ENCODE measurements at places on chromosomes 1 and 21. TPM values are rescaled to one million over a fixed set of nuclear protein-coding genes. Genes with fewer than 3 reads are reported as not detected.

Gene C1orf94
- not detected for total RNA-seq

Gene HUNK
- not detected for total RNA-seq

Gene PPM1J
- total RNA-seq: not detected

Gene NHLH2
- not detected for total RNA-seq

Gene FAM167B
- 0.80 TPM for total RNA-seq

Gene TESK2
- total RNA-seq: 5.1 TPM

Gene HMCN1
- total RNA-seq: 0.02 TPM

Gene PROX1
- not detected for total RNA-seq

Gene MYOG
- not detected for total RNA-seq

Gene LYPD8
- total RNA-seq: not detected

DNA sequence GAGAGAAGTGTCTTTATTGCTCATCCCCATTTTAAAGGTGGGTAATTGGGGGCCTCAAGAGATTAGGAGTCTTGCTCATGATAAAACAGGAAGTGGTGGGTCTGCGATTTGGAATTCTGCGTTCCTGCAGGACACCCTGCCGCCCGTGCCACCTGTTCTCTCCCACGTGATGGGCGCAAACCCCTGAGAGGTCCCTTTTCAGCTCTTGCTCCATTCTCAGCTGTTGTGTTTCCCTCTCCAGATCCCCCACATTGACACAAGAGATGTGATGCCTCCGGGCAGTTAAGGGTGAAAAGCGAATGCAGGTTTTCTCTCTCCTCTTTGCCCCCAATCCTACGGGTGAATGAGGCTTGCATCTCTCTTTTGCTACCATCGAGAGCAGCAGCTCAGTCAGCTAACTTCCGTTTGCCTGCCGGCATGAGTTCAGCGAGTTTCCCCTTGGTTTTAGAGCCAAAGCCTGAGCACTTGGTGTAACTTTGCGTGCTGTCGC lies 57.5 kb downstream of the KIF26B start:
- DNase-seq: no peak

- no peak for DNase-seq
Measured at GRCh38 chr1:15748264-15748663, 6.0 kb downstream of the TMEM82 start.

DNA sequence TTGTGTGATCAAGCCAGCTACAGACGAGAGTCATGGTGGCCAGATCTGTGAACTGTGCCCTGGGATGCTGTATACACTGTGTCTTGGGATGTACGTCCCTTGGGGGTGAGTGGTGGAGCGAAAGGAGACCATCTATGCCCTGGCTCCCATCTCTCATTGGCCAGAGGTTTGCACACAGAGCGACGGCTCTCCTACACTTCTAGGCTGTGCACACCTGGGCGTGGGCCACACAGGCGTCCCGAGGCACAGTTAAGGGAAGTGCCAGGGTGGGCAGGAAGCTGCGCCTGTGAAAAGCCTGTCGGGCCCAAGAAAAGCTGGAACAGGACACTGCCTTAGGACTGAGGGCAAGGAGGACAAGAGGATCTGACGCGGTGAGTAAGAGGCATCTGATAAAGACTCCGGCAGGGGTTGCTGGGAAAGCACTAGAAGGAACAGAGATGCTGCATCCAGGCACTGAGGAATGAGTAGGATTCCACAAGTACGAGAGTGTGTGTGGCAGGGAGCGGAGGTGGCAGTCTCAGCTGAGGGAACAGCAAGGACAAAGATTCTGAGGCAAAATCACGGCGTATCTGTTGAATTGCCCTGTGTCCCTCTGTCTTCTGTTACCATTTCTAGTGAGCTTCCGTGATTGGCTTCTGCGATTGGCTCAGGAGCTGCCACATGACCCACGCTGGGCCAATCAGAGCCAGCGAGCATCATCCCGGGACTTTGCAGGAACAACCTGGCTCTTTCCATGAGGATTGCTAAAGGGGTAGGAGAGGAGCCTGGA lies 67.9 kb upstream of the ZBTB40 start:
- DNase-seq: no peak

- DNase-seq: peak; percentile 93
Measured at GRCh38 chr1:207825719-207826556, 74.1 kb downstream of the CD46 start.

DNA sequence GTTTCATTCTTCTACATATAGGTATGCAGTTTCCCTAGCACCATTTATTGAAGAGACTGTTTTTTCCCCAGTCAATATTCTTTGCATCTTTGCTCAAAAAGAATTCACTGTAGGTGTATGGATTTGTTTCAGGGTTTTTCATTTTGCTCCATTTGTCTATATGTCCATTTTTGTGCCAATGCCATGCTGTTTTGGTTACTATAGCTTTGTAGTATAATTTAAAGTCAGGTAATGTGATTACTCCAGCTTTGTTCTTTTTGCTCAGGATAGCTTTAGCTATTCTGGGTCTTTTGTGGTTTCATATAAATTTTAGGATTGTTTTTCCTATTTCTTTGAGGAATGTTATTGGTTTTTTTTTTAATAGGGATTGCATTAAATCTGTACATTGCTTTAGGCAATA lies 15.9 kb upstream of the SMAP2 start:
- no peak for DNase-seq

DNA sequence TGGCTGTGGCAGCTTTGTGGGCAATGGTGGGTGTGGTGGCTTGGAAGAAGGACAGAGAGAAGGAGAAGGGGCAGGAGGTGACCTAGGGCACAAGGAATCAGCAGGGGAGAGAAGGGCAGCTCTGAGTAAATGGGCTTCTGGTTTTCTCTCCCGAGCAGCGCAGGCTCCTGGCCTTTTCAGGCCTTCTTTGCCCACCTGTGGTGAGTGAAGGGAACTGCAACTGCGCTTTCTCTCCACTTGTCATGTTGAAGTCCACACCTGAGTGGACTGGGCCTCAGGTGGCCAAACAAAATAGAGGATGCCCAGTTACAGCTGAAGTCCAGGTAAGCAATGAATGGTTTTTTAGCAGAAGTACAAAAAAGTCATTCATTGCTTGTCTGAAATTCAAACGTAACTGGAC lies 29.4 kb upstream of the KCNA10 start:
- DNase-seq: no peak

- no peak for DNase-seq
Measured at GRCh38 chr21:37546299-37546908, 179.8 kb downstream of the DYRK1A start.

GRCh38 chr1:90417126-90417525 lies 300.0 kb downstream of the BARHL2 start:
- DNase-seq: no peak

- peak; percentile 79 for DNase-seq
Measured at GRCh38 chr1:111221633-111222291, 5.8 kb upstream of the CHI3L2 start.

GRCh38 chr1:110048923-110049601 lies 14.6 kb downstream of the STRIP1 start:
- DNase-seq: no peak

DNA sequence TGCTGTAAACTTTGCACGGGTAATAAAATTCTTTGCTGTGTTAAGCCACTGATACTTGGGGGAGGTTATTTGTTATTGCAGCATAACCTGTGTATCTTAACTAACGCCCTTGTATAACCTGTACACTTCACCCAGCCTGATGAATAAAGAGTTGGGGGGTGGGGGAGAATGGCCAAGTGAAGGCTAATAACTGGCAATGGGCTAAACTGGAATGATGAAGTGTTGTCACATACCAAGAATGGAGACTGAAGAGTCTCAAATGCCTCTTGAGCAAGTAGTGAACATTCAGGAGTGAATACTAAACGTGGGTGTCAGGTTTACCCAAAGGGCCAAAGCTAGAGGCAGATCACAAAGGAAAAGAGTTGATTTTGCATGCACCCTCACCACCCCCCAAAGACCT lies 169.4 kb downstream of the C1orf94 start:
- no peak for DNase-seq

GRCh38 chr1:27599605-27600497 lies 4.1 kb downstream of the AHDC1 start:
- DNase-seq: no peak

GRCh38 chr1:39105061-39105840 lies 79.1 kb downstream of the NDUFS5 start:
- DNase-seq: peak; percentile 39

Data from natural killer cell (primary cell).